ENCODE measurements at places on chromosomes 3 and 15. TPM values are rescaled to one million over a fixed set of nuclear protein-coding genes. Genes with fewer than 3 reads are reported as not detected.

DNA sequence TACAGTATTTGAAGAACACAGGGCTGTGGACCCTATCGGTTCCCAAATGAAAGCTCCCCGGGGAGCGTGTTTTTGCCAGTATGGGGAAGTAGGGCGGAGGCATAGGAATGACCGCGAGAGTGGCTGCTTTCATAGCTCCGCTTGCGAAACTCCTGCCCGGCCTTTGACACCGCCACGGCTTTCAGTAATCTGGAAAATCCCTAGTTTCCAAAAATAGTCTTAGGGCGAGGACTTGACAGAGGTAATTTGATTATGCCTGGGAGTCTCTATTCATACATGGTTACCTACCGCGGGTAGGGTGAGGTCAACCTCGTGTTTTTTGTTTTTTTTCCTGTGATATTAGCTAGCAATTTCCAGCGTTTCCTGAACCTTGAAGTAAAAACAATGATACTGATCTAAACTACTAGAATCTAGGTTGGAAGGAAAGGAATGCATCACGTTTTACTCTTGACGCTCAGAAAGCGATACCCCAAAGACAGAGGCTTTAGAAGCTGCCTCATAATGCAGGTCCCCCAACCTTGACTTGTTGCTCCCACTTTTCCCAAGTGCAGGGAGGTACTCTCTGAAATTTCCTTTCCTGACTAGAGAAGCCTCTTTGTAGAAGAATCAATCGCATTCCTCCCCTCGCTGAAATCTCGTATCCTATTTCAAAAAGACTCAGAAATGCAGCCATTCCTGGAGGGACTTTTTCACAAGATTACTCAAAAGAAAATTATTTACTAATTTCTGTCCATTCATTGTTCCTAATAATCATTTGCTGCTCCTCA lies 894 bp upstream of the CCNL1 start:
- H3K4me3 ChIP-seq: peak overlapping the region; percentile 93
- H3K36me3 ChIP-seq: peaks cover 40% of the 10 kb centered on the region
- peak; percentile 62 for DNase-seq
- H3K27me3 ChIP-seq: no peaks in the 10 kb centered on the region
- peaks cover 56% of the 10 kb centered on the region for H3K4me1 ChIP-seq
- H3K27ac ChIP-seq: peak overlapping the region; percentile 94

- H3K36me3 ChIP-seq: peaks cover 1% of the 10 kb centered on the region
- H3K4me3 ChIP-seq: no peak overlapping the region
- H3K4me1 ChIP-seq: peaks cover 5% of the 10 kb centered on the region
- no peak overlapping the region for H3K27ac ChIP-seq
Measured at GRCh38 chr3:71614426-71614825, 30.9 kb upstream of the FOXP1 start.

DNA sequence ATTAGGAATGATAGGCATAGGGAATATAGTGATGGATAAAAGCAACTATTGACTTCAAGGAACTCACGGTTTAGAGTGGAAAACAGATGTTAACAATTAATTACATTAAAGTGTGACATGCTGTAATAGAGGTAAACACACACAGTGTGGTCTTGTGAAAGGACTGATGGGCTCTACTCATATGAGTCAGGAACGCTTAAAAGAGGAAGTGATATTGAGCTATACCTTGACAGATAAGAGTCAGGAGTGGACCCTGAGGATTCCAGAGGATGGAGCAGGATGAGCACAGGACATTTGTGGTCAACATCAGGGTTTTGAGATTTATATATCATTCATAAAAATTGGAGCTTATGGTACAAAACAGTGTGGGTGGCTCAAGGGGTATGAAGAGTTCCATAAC lies 11.0 kb downstream of the EXOG start:
- H3K36me3 ChIP-seq: peaks cover 25% of the 10 kb centered on the region
- H3K27me3 ChIP-seq: no peaks in the 10 kb centered on the region
- H3K27ac ChIP-seq: no peak overlapping the region
- no peak for DNase-seq
- H3K4me1 ChIP-seq: peaks cover 5% of the 10 kb centered on the region

DNA sequence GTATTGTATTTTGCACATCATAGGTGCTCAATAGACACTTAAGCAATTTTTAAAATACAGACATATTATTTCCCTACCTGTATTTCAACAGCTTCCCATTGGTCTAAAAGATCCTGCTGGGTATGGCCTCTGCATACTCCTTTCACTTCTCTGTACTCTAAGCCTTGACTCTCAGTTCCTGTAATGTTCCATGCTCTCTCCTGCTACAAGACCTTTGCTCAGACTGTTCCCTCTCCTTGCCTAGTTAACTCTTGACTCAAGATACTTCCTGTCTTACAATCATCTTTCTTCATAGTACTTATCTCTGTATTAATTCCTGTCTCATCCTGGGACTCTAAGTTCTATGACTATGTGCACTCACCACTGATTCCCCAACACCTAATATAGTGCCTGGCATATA lies 1.7 kb downstream of the SCN11A start:
- H3K36me3 ChIP-seq: no peaks in the 10 kb centered on the region
- no peak overlapping the region for H3K4me3 ChIP-seq
- no peaks in the 10 kb centered on the region for H3K27me3 ChIP-seq
- H3K4me1 ChIP-seq: peaks cover 22% of the 10 kb centered on the region
- H3K27ac ChIP-seq: no peak overlapping the region
- no peak for DNase-seq

- DNase-seq: no peak
- H3K4me3 ChIP-seq: no peak overlapping the region
- peaks cover 20% of the 10 kb centered on the region for H3K4me1 ChIP-seq
- H3K36me3 ChIP-seq: peaks cover 3% of the 10 kb centered on the region
Measured at GRCh38 chr15:89070197-89071124, 17.8 kb upstream of the ABHD2 start.

DNA sequence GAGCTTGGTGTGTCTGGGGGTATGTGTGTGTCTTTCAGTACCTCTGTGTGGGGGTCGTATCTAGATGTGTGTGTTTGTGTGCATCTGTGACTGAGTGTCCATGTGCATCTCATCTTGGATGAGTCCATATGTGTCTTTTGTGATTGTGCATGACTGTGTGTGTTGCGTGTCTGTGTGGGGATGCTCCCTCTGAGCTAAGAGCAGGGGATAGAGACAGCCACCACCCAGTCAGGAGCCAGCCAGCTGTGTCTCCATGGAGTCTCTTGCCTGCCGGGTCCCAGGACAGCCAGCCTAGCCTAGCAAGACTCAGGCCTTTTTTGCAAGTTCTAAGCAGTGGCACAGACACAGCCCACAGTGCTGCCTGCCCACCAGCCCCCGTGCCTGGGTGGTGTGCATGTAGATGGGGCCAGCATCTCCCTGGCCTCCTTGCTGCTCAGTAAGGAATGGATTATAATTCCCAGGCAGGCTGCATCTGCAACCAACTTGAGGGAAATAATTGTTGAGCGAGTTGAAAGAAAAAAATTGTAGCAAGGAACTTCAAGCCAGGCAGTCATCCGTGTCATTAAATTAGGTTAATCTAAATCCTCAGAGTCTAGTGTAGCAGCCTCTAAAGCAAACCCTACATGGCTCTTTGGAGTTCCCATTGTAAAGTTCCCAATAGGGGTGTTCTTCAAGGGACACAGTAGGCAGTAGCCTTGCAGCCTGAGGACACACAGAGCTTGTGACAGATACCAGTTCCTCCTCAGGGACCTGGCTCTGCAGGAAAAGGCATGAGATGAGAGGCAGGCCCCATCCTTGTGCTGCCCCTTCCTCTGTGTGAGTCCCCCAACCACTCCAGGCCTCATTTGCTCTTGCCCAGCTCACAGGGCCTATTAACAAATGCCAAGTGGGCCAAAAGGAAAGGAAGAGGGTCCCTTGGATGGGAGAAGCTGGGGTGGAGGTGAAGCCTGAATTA lies 35.9 kb upstream of the MRPS22 start:
- H3K27ac ChIP-seq: no peak overlapping the region
- no peaks in the 10 kb centered on the region for H3K36me3 ChIP-seq
- H3K4me3 ChIP-seq: no peak overlapping the region
- DNase-seq: no peak

DNA sequence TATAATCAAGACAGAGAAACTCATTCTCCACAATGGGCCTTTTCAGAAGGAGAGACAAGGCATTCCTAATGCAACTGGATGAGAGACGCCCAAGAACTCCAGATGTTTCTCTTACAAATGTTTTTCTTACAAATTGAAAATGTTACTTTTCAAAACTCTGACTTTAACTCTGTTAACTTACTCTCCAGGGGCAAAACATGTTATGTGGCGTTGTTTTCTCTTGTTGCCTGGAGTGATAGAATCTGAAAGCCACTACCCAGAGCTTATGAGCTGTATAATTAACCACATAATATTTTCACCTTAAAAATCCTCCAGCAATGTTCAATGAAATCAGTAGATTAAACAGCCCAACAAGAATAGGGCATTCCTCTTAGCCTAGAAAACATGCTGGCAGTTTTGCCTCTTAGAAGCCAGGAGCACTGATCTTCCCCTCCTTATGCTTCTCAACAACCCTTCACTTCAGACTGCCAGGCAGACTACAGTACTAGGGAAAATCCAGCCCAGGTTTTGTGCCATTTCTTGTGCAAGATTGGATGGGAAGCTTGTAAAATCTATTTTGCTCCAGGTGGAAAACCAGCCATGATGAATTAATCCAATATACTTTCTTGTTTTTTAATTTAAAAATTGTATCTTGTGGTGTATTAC lies 186.7 kb upstream of the GADL1 start:
- no peak overlapping the region for H3K27ac ChIP-seq
- H3K27me3 ChIP-seq: peaks cover 6% of the 10 kb centered on the region
- peaks cover 29% of the 10 kb centered on the region for H3K4me1 ChIP-seq
- H3K36me3 ChIP-seq: peaks cover 2% of the 10 kb centered on the region
- H3K4me3 ChIP-seq: no peak overlapping the region

DNA sequence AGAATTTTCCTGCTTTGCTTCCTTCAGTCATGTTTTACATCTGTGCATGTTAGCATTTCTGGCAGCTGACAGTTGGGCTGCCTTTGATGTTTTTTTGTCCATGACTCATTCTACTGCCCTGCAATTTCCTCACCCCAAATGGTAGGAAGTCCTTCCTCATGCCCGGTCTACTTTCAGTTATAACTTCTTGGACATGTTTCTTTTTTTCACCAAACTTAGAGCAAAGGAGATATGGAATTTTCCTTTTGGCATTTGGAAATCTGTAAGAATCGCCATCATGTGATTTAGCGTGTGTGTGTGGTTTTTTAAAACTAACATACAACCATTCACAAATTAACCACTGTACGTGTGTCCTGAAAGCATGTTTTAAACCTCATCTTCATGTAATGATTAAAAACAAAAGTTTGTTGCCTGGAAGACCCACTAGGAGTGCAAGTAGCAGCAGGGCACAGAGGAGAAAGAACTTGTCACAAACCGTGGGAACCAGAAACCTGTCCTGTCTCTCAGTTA lies 430.7 kb upstream of the CFAP20DC start:
- no peaks in the 10 kb centered on the region for H3K27me3 ChIP-seq
- H3K27ac ChIP-seq: peak overlapping the region; percentile 72
- H3K4me3 ChIP-seq: peak overlapping the region; percentile 52
- peaks cover 41% of the 10 kb centered on the region for H3K4me1 ChIP-seq
- DNase-seq: no peak
- H3K36me3 ChIP-seq: no peaks in the 10 kb centered on the region

Gene C2CD4A
- 0.17 TPM for total RNA-seq

Gene GCNT3
- not detected for total RNA-seq

Gene RHOV
- total RNA-seq: 1.6 TPM

- no peak overlapping the region for H3K4me3 ChIP-seq
- H3K27me3 ChIP-seq: peaks cover 8% of the 10 kb centered on the region
- no peak for DNase-seq
- no peaks in the 10 kb centered on the region for H3K36me3 ChIP-seq
Measured at GRCh38 chr15:71777216-71777943, 33.0 kb upstream of the NR2E3 start.

Gene AMT
- 2.7 TPM for total RNA-seq

GRCh38 chr15:56553486-56553885 lies 88.5 kb upstream of the MNS1 start:
- H3K27ac ChIP-seq: no peak overlapping the region
- peaks cover 9% of the 10 kb centered on the region for H3K27me3 ChIP-seq
- no peak for DNase-seq
- no peaks in the 10 kb centered on the region for H3K36me3 ChIP-seq
- H3K4me3 ChIP-seq: no peak overlapping the region
- no peaks in the 10 kb centered on the region for H3K4me1 ChIP-seq

DNA sequence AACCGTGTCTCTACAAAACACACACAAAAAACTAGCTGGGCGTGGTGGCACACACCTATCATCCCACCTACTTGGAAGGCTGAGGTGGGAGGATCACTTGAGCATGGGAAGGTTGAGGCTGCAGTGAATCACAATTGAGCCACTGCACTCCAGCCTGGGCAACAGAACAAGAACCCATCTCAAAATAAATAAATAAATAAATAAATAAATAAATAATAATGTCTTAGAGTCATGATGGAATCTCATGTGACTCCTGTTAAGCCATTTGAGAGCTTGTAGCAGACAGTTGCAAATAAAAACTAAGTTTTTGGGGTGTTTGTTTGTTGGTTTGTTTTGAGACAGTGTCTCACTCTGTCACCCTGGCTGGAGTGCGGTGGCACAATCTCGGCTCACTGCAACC lies 33.2 kb downstream of the SLC12A1 start:
- no peak overlapping the region for H3K4me3 ChIP-seq
- H3K36me3 ChIP-seq: no peaks in the 10 kb centered on the region
- no peaks in the 10 kb centered on the region for H3K4me1 ChIP-seq
- H3K27me3 ChIP-seq: no peaks in the 10 kb centered on the region
- H3K27ac ChIP-seq: no peak overlapping the region

GRCh38 chr3:160928183-160928726 lies 172.2 kb downstream of the PPM1L start:
- no peak overlapping the region for H3K4me3 ChIP-seq
- H3K4me1 ChIP-seq: no peaks in the 10 kb centered on the region

- H3K36me3 ChIP-seq: no peaks in the 10 kb centered on the region
- H3K4me3 ChIP-seq: no peak overlapping the region
- H3K27me3 ChIP-seq: peaks cover 2% of the 10 kb centered on the region
- no peaks in the 10 kb centered on the region for H3K4me1 ChIP-seq
- no peak overlapping the region for H3K27ac ChIP-seq
Measured at GRCh38 chr15:40836020-40836419, 7.5 kb upstream of the PPP1R14D start.

DNA sequence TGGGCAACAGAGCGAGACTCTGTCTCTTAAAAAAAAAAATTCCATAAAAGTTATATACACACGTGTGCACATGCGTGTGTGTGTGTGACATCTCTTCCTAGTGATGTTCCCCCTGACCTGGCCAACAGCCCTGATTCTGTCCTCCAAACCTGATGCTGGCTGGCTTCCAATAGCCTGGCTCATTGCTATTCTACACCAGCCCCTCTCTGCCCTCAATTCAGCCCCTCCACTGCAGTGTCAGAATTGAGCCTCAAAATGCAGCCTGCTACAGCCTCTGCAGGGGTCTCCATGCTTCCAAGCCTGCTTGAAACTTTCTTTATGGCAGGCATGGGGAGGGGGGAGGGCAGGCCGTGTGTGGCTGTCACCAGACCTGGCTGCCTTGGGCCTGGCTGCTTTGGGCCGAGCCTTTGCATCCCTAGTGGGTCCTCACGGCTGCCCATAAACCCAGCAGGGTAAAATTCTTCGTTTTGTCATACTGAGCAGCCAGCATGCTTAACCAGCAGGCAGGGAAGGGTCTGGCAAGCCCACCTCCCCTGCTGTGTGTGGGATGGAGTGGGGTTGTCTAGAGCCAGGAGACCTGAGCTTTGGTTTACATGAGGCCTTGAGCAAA lies 22.7 kb upstream of the DOCK3 start:
- peak overlapping the region; percentile 75 for H3K27ac ChIP-seq
- H3K4me3 ChIP-seq: no peak overlapping the region
- no peak for DNase-seq

Gene SLC2A2
- not detected for total RNA-seq
